ENCODE measurements at places on chromosomes 7 and 10.

DNA sequence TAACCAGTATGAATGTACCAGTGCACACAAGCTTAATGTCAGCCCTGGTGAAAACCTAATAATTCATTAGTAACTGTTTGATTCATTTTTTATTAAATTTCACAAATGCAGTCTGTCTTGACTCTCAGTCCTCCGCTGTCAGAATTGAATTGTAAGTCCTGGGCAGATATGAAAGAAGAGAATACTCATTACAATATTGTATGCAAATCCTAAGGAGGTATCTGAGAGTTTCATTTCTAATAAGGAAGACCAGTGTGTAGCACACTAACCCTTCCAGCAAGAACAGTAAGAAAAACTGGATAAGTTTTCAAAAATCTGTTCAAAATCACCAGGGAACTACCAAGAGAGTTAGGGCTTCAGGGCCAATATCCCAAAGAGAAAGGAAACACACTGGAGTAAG, 652.1 kb downstream of the SUGCT start:
- DNase-seq = no peak

DNA sequence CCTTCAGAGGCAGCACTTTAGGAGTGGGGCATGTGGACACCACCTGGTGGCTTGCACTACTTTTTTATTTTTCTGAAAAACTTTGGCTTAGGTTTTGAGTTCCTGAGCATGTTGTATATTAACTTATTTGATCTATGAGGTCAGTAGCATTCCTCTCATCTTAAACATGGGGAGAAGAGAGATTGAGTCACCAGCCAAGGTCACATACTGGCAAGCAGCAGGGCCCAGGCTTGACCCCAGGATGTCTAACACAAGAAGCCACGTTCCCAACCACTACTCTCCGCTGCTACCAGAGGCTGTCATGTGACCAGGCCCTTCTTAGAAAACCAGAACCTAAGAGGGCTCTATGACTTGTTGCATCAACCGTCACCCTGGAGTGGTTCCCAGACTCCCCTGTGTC, 210.3 kb upstream of the GPR26 start:
- no peak for DNase-seq

DNA sequence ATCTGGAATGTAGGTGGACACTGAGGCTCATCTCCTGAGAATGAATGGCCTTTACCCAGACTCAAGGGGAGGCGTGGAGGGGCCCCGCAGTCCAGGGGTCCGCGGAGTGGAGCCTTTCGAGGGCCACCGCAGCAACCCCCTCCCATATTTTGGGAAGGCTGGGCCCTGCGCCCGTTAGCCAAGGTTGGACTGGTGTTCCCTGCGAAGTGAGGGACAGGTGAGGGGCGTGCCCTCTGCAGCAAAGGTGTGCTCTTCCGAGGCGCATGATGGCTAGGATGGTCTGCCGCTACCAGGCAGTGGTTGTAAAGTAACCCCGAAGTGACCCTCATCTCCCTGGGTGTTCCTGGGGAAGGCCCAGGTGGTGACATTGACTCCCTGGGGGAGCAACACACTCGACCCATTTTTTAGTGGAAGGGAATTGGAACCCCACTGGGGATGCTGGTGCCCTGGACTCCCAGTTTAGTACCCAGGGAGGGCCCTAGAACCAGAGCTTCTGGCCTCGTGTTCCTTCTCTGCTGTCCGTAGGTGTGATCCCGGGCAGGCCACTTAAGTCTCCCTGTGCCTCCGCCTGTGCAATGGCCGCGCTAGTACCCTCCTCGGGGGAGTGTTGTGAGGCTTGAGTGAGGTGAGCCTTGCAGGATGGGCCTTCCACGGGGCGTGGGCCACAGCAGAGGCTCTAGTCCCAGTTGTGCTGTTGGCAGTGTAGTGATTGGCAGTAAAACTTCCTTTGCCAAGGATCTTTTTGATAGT, 779 bp downstream of the FAM241B start:
- DNase-seq = no peak

GRCh38 chr10:72334825-72335393, 19.8 kb downstream of the DNAJB12 start:
- DNase-seq = no peak

DNA sequence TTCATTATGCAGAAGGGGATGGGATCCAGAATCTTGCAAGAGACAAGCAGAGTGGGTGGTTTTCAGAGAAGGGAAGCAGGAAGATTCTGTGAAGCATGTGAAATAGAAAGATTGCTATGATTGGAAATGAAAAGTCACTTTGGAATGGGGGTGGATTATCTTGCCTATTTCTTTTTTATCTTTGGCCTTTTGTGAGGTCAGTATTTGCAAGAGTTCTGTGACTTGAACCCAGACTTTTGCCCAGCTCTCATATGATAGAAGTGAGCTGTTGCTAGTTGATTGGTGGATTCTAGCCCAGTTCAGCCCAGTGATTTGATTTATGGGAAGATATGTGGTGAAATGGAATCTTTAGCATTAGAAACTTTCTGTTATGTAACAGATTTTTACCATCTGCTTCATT, 17.1 kb downstream of the ENTPD7 start:
- no peak for DNase-seq
